ENCODE measurements at places on chromosomes 12 and 14.
A peak's percentile ranks its signal among the peaks of the same experiment; 100 is the strongest.

DNA sequence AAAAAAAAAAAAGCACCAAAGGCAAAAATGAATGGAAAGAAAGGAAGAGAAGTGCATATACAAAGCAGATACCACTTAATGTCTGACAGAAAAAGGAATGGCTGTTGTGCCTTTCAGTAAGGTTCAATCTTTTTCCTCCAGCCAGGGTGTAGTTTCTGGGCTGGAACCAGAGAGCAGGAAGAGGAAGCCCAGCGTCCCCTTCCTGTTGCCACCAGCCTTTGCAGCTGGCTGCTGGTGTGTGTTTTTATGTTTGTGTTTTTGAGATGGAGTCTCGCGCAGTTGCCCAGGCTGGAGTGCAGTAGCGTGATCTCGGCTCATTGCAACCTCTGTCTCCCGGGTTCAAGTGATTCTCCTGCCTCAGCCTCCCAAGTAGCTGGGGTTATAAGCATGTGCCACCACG lies 64.6 kb upstream of the LTA4H start:
- H3K4me1 ChIP-seq = peaks cover 33% of the 10 kb centered on the region
- no peak overlapping the region for H3K27ac ChIP-seq
- no peaks in the 10 kb centered on the region for H3K27me3 ChIP-seq
- H3K36me3 ChIP-seq = no peaks in the 10 kb centered on the region

DNA sequence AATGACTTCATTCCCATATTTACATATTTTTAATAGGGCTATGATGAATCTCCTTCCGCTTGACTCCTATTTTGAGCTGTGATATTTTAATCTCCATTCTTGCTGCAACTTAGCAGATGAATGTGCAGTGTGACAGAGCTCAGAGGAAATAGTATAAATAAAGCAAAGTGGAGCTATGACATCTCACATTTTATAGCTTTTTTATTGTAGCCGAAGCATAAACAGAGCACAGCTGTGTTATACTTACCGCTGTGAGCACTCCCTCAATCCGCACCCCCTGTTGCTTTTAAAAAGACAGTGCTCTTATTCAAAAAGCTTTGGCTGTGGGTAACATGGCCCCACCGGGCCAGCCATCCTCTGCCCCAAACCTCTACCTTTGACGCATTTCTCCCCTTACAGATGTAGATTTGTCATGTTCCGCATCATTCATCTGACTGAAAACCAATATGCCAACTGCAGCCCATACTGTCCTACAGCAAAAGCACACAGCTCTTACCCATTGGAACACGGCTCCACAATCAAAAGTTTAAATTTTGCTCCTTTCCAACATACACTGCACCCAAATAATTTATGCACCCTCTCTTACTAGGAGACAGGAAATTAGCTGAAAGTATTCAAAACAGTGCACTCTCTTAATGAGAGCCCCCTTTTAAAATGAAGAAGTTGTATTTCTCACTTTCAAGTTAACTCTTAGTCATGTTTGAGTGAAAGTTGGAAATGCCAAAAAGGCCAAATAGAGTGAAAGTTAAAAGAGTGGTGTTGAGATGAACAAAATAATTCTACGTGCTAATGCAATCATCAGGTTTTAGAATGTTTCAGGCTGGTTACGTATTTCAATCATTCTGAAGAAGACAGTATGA lies 429.3 kb upstream of the SOX5 start:
- no peak for DNase-seq
- no peak overlapping the region for H3K4me3 ChIP-seq
- H3K27me3 ChIP-seq = no peaks in the 10 kb centered on the region
- H3K36me3 ChIP-seq = no peaks in the 10 kb centered on the region
- no peaks in the 10 kb centered on the region for H3K4me1 ChIP-seq
- no peak overlapping the region for H3K27ac ChIP-seq

- peak; percentile 60 for DNase-seq
- H3K27me3 ChIP-seq = no peaks in the 10 kb centered on the region
- H3K4me3 ChIP-seq = no peak overlapping the region
- no peak overlapping the region for H3K27ac ChIP-seq
- H3K36me3 ChIP-seq = peaks cover 63% of the 10 kb centered on the region
Measured at GRCh38 chr12:121443193-121443870, 43.4 kb downstream of the RNF34 start.

GRCh38 chr14:95490727-95491451 lies 25.6 kb downstream of the SYNE3 start:
- H3K27ac ChIP-seq = no peak overlapping the region
- DNase-seq = no peak
- no peak overlapping the region for H3K4me3 ChIP-seq
- peaks cover 37% of the 10 kb centered on the region for H3K4me1 ChIP-seq
- peaks cover 12% of the 10 kb centered on the region for H3K36me3 ChIP-seq

GRCh38 chr12:132309596-132310086 lies 19.7 kb downstream of the GALNT9 start:
- no peak overlapping the region for H3K4me3 ChIP-seq
- DNase-seq = no peak
- no peaks in the 10 kb centered on the region for H3K27me3 ChIP-seq
- no peaks in the 10 kb centered on the region for H3K4me1 ChIP-seq
- no peaks in the 10 kb centered on the region for H3K36me3 ChIP-seq

DNA sequence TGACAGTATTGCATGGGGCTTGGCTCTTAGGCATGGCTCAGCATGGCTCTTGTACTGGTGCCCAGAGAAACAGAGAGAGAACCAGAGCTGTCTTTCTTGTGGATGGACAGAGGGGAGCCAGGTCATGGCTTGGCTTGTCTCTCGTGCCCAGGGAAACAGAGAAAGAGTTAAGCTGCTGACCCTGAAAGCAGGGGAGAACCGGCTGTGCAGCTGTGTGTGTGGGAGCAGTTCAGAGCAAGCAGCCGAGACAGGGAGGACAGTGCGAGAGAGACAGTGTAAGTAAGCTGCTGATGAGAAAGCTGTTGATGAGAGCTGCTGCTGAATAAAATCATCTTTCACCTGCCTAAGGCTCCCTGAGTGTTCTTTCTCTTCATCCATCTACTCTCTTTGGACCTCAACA lies 61.3 kb upstream of the DDHD1 start:
- no peak for DNase-seq
- H3K27ac ChIP-seq = no peak overlapping the region
- no peaks in the 10 kb centered on the region for H3K27me3 ChIP-seq
- H3K4me3 ChIP-seq = no peak overlapping the region
- H3K4me1 ChIP-seq = peaks cover 10% of the 10 kb centered on the region

GRCh38 chr12:109033239-109034196 lies 12.7 kb upstream of the SVOP start:
- no peak overlapping the region for H3K4me3 ChIP-seq
- no peaks in the 10 kb centered on the region for H3K36me3 ChIP-seq
- H3K4me1 ChIP-seq = no peaks in the 10 kb centered on the region
- H3K27ac ChIP-seq = no peak overlapping the region

DNA sequence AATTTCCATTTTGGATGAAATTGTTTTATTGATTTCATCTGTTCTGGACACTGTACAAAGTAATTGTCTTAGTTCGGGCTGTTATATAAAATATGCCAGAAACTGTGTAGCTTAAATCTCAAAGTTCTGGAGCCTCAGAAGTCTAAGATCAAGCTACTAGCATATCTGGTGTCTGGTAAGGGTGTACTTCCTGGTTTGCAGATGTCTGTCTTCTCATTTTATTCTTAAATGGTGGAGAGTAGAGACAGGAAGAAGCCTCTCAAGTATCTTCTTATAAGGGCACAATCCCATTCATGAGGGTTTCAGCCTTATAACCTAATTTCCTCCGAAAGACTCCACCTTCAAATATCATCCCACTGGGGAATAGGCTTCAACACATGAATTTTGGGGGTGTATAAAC lies 51.3 kb downstream of the MON2 start:
- peaks cover 7% of the 10 kb centered on the region for H3K36me3 ChIP-seq
- no peak overlapping the region for H3K4me3 ChIP-seq
- no peaks in the 10 kb centered on the region for H3K4me1 ChIP-seq
- no peaks in the 10 kb centered on the region for H3K27me3 ChIP-seq

Data from CD4-positive, alpha-beta T cell (primary cell).